Neural progenitor cell (in vitro differentiated cells): ENCODE measurements at places on chromosomes 7 and 10.

GRCh38 chr7:74092964-74093471, 9.4 kb downstream of the LIMK1 start:
- no peak overlapping the region for H3K4me3 ChIP-seq
- H3K4me1 ChIP-seq, result peaks cover 30% of the 10 kb centered on the region

DNA sequence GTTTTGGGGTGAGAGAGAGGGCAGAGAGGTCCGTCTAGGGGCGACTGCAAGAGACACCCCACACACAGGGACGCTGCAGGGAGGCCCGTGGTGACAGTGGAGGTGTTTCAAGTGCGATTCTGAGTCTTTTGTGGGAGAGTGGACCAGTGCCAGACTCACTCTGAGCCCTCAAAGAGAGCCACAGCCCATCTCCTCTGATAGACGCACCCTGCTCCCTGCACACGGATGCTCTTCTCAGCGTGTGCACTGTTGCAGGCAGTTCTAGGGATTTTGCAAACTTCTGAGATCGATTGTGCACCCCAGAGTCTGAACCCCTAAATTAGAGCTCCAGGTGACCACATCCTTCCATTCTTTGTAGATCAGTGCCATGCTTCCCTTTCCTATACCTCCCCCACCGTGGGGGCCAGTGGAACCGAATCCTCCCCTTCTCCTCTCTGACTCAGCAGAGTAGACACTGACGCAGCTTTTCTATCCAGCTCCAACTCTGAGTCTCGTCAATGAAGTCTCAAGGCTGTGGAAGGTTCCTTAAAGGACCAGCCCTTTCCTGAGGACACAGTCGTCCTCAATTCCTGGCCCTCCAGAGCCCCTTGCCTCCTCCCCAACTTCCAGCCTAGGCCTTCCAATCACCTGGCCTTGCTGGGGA, 83.8 kb downstream of the TMEM130 start:
- H3K4me3 ChIP-seq, result no peak overlapping the region
- H3K36me3 ChIP-seq, result no peaks in the 10 kb centered on the region
- H3K27ac ChIP-seq, result no peak overlapping the region
- H3K4me1 ChIP-seq, result no peaks in the 10 kb centered on the region

- H3K4me1 ChIP-seq, result peaks cover 8% of the 10 kb centered on the region
- no peak overlapping the region for H3K4me3 ChIP-seq
- H3K27ac ChIP-seq, result no peak overlapping the region
- no peaks in the 10 kb centered on the region for H3K36me3 ChIP-seq
- H3K27me3 ChIP-seq, result no peaks in the 10 kb centered on the region
These were observed 27.8 kb downstream of the GSDME start for GRCh38 chr7:24729365-24730017.

- no peak for DNase-seq
- no peak overlapping the region for H3K4me3 ChIP-seq
- H3K4me1 ChIP-seq, result peaks cover 9% of the 10 kb centered on the region
- no peaks in the 10 kb centered on the region for H3K27me3 ChIP-seq
These were observed 159.7 kb downstream of the CCDC3 start for GRCh38 chr10:12841826-12842225.
